ENCODE measurements at places on chromosomes 16 and 17.

DNA sequence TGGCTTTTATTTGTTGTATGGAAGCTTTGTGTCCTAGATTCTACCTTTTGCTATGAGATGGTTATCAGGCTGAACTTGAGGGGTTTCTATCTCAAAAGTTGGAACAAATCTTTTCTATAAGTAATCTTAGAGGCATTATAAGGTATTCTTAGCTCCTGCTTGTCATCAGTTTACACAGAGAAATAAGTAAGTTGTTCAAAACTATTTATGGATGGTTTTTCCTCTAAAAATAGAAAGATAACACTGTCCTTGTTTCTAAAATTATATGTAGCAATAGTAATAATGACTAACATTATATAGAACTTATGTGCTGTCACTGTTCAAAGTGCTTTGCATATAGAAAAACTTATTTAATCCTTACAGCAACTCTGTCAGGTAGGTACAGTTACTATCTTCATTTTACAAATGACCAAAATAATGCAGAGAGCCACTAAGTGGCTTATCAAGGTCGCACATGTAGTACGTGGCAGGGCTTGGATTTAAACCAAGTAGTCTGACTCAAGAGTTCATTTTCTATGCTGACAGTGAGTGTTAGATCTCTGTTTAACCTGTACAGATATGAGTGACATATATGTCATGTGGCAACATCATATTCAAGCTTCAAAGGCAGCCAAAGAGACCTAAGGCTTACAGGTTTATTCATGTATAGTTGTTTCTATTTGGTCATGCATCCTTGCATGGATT is 59.0 kb downstream of the PHKB start:
- DNase-seq = no peak

- DNase-seq = no peak
Observed at GRCh38 chr17:66691644-66692420, 143.1 kb upstream of the CACNG5 start.

DNA sequence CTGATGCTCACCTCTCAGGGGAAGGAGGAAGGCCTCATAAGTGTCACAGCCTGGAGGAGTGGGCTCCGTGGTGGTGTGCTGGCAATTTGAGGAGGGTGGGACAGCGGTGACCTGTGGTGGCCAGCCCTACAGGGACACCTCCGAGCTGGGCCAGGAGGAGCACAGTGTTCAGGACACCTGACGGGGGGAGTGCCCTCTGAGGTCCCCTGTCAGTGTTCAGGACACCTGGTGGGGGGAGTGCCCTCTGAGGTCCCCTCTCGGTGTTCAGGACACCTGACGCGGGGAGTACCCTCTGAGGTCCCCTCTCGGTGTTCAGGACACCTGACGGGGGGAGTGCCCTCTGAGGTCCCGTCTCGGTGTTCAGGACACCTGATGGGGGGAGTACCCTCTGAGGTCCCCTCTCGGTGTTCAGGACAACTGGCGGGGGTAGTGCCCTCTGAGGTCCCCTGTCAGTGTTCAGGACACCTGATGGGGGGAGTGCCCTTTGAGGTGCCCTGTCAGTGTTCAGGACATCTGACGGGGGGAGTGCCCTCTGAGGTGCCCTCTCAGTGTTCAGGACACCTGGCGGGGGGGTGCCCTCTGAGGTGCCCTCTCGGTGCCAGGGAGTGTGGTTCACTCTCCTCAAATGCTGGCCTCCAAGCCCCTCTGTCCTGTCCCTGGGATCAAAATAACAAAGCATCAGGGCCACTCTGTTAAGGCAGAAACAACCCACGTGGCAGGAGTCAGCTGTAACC is 73.4 kb upstream of the ZNF469 start:
- no peak for DNase-seq

GRCh38 chr16:7057458-7057857 is 275.2 kb upstream of the RBFOX1 start:
- DNase-seq = no peak

DNA sequence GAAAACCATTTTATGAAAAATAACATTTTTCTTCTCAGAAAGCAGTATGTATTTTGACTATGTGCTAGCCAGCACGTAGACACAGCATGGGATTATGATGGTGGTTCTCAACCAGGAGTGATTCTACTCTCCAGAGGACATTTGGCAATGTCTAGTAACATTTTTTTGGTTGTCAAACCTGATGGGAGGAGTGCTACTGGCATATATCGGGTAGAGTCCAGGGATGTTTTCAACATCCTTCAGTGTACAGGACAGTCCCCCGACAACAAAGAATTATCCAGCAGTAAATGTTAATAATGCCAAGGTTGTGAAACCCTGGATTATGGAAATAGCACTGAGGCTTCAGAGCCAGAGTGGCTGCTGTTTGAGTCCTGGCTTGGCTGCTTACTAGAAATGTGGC is 27.7 kb downstream of the AP2B1 start:
- no peak for DNase-seq

DNA sequence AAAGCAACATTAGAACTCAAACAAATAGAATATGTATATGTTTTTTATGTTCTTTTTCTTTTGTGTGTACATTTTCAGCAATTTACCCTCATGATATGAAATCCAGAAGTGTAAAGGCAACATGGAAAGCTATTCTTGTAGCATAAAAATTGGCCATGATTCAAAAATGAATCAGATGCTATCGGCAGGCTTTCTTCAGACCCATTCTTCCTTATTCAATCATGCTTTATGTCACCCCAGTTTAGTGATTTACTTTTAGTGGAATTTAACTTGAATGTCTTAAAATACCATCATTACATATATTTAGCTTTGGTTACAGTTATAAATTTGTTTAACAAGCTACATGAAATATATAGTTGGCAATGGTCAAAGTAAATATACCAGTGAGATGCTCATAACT is 21.4 kb upstream of the SMIM36 start:
- no peak for DNase-seq

DNA sequence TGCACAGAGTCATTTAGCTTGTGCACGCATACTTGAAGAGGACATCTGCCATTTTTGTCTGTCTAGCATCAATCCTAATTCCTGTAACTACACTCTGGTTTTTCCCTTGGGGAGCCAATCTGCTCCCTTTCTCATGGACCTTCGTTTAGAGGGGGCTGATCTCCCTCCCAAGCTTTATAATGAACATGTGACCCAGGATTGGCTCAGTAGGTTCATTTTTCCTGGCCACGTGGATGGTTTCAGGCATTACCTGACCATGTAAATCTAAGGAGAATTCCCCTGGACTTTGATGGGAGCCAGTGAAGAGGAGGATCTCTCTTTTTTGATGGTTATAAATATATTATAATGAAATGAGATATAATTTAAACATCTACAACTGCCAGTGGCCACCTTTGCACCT is 56.8 kb upstream of the HS3ST2 start:
- DNase-seq = no peak

DNA sequence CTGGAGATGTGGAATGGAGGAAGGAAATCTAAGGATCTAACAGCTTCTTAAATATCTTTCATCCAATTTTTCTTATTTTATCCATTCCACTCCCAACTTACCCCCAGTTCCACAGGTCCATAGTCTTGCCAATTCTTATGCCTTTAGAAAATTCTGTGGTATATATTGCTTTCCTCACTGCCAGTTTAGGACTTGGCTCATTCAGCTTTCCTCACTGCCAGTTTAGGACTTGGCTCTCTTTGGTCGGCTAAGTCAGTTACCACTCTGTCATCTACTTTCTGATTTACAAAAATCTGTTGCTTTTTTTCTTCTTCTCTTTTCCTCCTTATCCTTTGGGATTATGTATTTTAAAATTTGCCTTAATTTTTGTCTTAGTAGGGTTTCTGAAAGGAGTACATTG is 128.5 kb downstream of the PPM1E start:
- no peak for DNase-seq

DNA sequence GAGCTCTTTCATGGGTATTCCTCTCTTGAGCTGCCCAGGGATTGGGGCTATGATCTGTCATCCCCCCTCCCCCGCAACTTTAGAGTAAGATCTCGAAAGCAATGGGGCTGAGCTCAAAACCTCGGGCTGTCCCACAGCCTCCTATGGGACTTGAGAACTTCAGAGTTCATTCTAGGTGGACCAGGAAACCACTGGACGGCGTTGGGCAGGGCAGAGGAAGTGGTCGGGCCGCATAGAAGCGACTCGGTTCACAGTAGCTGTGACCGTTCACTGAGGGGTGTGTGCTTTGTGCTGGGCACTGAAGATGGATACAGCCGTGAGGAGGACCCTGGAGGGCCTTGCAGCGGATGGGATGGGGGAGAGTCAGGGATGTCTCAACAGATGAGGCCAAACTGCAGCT is 292.0 kb downstream of the CPPED1 start:
- no peak for DNase-seq

GRCh38 chr16:63415014-63415413 is 1378.8 kb upstream of the CDH8 start:
- DNase-seq = no peak

DNA sequence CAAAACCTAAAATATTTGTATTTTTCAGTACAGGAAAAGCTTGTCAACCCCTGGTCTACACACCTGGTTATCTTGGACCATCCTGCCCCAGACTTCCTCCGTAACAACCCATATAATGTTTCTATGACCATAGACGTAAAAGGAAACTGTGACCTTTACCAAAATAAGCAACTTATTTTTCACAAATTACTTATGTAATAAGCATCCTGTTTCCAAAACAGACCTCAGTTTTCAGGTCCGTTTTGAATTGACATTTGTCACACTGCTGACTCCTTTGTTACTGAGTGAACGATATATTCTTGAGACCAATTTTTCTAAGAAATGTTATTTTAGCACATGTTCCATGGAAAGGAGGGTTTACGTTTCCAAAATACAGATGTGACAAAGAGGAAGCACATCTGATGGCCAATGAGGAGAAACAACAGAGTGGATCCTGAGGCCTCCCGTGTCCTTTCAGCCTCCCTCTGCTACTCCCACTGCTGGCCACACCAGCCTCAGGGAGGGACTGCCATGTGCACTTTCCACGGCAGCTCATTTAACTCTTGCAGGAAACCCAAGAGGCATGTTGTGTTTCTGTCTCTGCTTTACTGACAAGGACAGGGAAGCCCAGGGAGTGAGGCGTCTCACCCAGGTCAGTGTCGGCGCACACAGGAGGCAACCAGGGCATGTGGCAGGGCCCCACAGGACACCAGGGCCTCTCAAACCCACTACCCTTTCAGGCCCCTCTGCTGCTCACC is 20.1 kb upstream of the ALDH3A1 start:
- no peak for DNase-seq

- DNase-seq = no peak
Observed at GRCh38 chr17:42607769-42608168, 1.4 kb downstream of the RETREG3 start.

DNA sequence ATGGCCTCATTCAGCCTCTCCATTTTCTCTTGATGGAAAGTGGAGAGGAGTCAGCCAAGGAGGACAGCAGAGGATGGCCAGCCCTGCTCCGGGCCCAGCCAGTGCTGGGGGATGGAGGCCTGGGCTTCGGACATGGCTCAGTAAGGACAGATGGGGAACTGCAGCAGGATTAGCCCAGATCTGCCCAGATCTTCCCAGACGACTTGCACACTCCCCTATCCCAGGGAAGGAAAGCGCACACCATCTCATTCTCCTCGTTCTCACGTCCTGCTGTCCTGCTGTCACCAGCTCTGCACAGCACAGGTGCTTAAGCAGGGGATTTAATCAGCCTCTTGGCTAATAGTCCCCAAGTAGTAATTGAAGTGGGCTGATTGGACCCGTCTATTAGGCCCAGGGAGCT is 100.2 kb upstream of the SDK2 start:
- no peak for DNase-seq

GRCh38 chr16:70715055-70715858 is 29.4 kb upstream of the MTSS2 start:
- no peak for DNase-seq

- no peak for DNase-seq
Observed at GRCh38 chr17:16285646-16286008, 67.6 kb downstream of the CENPV start.

GRCh38 chr17:17161121-17161520 is 45.0 kb downstream of the PLD6 start:
- DNase-seq = no peak

DNA sequence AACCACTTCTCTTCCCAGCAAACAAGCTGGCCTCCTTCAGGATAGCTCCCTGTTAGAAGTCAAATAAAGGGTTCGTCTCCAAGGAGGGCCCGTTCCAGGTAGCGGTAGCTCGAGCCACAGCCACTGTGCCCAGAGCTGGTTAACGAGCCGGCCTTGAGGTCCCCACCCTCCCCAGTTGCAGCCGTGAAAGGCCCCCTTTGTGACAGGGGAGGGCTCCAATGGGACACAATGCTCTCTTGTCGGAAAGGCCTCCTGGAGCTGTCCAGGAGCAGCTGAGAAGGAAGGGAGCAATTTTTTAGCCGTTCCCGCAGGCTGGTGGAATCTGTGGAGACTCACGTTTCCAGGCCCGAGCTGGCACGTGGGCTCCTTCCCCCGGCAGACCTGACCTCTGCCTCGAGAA is 29.9 kb upstream of the FOXF1 start:
- DNase-seq = no peak

DNA sequence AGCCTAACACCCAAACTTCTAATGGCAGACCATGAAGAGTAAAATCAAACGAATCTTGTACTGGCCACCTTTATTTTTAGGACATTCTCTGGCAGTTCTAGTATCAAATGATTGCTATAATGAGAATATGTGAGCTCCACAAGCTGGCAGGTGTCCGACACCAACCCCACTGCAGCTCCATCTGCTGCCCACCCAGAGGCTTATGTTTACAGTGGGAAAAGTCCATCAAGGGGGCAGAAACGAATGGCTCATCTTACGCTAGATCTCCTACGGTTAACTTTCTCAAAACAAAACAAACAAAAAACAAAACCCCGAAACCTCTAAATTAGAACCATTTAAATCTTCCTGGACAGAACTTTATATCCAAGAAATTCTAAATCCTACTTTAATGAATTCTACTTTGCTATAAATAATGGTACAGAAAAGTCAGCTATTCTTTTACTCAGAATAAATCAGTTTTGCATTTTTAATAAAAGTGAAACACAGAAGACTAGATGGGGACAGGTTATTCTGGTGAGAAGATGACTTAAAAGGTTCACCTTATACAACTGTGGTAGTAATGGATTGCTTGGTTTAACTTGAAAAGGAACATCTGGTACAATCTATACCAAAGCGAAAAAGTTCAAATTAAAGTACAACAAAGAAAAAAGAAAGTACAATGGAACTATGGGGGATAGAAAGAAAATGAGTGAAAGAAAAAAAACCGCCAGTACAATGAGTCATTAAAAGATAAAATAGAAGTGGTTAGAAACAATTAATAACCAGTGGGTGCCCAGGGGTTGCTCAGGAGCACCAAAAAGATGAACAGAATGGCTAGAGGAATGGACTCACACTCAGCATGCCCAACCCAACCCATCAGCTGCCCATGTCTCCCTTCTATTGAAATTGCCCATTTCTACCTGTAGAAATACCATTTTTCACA is 40.2 kb downstream of the GRB2 start:
- no peak for DNase-seq

DNA sequence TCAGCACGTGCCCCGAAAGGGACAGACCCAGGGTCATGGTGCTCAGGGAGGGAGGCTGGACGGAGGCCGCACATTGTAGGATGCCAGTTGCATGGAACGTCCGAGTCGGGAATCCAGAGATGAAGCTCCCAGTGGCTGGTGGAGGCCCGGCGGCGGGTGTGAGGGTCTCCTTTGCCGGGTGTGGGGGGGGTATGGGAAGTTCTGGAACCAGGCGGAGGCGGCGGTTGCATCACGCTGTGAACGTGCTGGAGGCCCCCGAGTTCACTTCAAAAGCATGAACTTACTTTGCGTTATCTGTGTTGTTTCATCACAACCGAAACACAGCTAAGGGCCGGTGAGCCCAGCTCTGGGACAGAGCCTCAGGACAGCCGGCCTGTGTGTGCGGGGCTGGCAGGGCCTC is 73.4 kb upstream of the GNG13 start:
- DNase-seq = no peak
